ENCODE measurements at places on chromosomes 5 and 9.

DNA sequence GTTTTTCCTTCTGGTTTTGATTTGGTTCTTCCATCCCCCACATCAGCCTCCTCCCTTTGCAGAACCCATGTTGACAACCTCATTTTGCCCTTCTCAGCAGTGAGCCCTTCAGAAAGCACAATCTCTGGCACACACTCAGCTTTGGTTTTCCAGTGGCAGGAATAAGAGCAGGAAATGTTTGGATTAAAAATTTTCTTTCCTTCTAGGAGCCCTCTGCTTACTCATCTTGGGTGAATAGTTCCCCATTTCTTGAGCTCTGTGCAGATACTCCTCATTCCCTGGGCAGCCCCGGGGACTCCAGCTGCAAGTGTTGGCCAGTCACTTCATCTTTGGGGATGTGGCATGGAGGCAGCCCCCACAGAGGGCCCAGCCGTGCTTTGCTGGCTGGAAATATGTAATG, 170.5 kb downstream of the NR3C1 start:
- no peak for DNase-seq

DNA sequence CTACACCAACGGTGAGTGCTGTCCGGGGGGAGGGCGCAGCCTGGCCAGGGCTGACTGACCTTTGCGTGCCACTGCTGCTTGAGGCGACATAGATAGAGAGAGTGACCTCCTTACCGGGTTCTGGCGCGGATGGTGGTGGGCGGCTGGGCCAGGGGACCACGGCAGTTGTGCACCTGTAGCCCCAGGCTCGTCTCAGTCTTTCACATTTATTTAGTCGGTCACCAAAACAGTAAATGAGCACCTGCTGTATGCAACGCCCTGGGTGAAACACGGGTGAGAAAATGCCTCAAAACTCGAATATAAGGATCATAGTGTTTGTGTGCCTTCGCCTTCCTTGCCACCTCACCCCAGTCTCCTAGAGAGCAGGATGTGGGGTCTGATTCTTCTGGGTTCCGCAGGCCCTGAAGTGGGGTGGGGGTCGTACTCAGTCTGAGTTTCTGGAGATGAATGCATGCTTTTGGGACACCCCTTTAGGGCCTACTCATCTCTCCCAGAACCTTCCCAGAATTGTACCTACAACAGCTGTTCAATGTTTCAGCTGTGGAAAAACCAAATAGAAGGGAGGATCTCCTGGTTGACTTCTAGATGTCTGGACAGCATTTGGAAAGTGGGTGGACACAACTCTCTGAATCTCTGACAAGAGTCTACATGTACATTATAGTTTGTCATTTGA, 714 bp downstream of the SEC24A start:
- peak; percentile 14 for DNase-seq

- DNase-seq, result no peak
Measured at GRCh38 chr5:125043781-125044391, 297.4 kb upstream of the ZNF608 start.

DNA sequence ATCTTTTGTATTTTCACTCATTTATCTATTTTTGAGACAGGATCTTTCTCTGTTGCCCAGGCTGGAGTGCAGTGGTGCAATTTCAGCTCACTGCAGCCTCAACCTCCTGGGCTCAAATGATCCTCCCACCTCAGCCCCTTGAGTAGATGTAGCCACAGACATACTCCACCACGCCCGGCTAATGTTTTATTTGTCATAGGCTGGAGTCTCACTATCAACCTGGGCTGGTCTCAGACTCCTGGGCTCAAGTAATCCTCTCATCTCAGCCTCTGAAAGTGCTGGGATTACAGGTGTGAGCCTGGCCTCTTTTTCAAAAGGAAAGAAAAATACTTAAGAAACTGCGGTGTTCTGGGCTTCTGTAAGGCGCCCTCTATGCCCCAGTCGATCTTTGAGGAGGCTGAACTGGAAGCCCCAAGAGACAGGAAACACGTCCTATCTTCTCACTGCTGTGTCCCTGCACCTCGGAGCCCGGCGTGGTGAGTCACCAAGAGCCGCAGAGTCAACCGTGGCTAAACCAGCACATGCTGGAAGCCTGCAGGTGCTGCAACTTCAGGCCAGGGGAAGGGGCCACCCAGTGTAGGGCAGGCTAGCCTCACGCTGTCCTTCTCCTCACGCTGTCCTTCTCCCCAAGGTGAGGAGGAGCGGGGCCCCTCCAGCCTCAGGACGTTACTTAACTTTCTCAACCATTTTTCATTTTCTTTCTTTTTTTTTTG, 15.2 kb upstream of the LHX3 start:
- DNase-seq, result no peak

DNA sequence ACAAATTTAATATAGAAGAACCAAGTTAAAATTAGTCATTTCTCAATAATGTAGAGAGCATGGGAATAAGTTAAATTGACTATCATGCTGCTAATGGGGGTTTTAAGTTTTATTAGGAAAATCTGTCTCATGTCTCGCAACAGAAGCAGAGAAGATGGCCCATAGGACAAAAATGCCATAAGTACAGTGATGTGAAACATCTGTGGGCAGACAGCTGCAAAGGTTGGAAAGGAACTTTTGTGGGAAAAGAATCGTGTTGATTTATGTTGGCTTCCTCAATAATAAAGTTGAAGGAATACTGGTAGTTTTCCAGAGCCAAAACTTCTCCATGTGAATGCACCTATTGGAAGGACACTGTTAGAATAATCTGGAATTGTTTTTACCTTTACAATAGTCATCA, 44.8 kb downstream of the VCAN start:
- DNase-seq, result no peak

GRCh38 chr9:135494791-135495559, 5.5 kb upstream of the MRPS2 start:
- DNase-seq, result no peak

DNA sequence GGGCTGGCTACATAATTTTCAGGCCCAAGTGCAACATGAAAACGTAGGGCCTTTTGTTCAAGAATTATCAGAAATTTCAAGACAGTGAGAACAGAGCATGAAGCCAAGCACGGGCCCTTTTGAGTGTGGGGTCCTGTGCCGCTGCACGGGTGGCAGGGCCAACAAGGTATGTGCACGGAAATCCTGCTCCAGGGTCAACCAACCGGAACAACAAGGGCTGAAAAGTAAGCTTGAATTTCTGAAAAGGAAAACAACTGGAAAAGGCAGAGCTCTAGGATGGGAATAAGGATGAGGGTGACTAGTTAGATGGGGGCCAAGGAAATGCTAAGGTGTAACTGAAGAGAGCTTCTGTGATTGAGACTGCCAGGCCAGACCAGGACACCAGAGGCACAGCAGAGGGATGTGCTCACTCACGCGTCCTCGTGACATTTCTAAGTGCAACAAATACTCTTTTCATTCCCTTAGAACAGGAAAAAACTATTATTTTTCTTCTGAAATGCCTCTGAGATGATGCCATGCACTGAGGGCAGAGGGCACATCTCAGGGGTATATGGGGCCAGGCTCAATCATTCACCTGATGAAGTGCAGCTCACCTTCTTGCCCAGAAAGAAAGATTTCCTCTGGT, 80.6 kb upstream of the LRRTM2 start:
- no peak for DNase-seq

GRCh38 chr5:174245516-174246075, 200.1 kb downstream of the NSG2 start:
- no peak for DNase-seq

GRCh38 chr9:105286098-105286497, 41.6 kb downstream of the SLC44A1 start:
- DNase-seq, result no peak

- no peak for DNase-seq
Measured at GRCh38 chr5:25094219-25094618, 449.4 kb upstream of the CDH10 start.

DNA sequence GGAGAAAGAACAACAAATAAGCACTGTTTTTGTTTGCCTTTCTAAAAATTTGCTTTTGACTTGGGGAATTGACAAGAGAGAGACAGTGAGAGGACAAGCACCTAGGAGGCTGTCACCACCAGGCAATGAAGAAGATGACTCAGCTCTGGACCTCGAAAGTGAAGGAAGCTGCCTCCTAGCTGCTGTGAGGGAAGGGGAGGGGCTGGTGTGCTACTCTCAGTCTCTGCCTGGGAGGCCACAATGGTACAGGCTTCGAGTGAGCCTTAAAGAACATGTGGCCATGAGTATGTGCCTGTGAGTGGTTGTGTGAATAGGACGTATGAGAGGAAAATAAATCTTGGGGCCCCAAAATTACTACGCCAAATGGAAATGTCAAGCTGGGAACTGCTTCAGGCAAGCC, 7.1 kb upstream of the PLK2 start:
- no peak for DNase-seq

DNA sequence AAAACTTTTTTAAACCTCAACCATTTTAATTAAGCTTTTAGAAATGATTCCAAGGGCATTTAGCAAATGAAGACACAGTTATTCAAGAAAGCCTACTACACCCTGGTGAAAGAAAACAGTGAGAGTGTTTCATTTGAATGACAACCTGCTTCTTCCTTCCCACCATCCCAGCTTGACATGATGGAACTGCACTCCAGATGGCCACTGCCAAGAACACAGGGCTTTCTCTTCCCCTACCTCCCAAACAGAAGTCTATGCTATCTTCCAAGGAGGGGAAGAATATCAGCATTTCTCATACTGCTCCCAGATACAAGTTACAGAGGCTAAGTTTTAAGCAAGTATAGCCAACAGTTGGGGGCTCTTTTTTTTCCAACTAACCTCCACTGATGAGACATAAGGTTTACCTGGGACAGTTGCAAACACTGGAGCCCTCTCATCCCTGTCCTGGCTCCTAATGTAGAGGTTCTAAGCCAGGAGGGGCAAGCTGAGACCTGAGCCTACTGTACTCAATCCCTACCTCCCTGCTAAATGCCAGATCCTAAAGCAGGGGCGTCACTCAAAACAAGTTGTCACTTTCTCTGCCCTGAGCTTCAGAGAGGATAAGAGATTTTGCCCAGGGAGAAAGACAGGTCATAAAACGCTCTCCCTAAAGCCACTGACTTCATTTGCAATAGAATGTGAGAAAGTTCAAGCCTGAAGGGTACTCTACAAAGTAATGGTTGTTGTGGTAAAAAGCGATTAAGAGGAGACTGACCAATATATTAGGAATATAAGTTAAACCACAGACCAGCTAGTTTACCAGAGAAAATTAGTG, 88.5 kb upstream of the SLC27A6 start:
- no peak for DNase-seq

DNA sequence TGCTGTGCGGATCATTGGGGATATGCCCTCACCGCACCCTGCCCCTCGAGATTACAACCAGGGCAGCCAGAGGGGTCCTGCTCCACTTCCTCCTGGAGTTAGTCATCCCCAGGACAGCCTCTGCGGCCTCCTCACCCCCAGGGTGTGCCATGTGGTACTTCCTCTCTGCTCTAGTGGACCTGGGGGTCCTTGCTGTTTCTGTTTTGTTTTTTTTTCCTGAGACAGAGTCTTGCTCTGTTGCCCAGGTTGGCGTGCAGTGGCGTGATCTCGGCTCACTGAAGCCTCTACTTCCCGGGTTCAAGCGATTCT, 5.2 kb upstream of the FCN1 start:
- no peak for DNase-seq
